NCI-H2107 (cell line): ENCODE measurements at places on chromosomes 4 and X.

- no peak for DNase-seq
Measured at GRCh38 chrX:24513416-24513815, 48.3 kb downstream of the PDK3 start.

- DNase-seq = no peak
Measured at GRCh38 chrX:110086162-110086915, 83.4 kb downstream of the TMEM164 start.

GRCh38 chr4:82891707-82892466, 934 bp upstream of the SEC31A start:
- DNase-seq = no peak

DNA sequence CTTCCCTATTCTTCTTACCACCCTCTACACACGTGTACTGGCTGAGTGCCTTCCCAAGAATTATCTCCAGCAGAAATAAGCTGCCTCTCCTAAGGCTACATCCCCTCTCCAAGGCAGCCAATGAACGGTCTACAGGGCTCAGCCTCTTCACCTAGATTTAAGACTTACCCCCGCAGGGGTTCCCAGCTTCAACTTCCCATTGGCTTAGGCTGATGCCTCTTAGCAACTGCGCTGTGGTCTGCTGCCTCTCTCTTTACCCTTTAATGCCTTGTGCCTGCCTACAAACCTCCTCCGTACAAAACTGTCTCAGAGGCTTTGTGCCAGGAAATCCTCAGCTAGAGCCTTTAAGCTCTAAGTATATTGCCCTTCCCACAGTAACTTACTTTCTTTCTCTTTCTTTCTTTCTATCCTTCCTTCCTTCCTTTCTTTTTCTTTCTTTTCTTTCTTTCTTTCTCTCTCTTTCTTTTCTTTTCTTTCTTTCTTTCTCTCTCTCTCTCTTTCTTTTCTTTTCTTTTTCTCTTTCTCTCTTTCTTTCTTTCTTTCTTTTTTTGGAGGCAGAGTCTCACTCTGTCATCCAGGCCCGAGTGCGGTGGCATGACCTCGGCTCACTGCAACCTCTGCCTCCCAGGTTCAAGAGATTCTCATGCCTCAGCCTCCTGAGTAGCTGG, 15.1 kb upstream of the PIGA start:
- no peak for DNase-seq

DNA sequence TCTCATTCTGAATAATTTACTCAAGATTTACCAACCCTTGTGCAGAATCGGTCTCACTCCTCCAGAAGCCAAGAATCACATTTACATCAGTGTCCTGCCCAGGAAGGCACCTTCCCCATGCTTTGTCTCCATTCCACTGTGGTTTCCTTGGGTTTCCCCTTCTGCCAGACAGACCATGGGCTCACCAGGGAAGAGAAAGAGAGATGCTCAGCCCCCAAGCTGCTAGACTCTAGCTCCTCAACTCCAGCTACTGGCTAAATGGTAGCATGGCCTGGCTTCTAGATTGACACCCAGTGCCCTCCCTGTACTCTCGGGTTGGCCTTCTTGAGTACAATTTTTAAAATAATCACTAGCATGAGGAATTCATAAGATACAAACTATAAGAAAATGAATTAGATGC, 12.9 kb downstream of the TLR10 start:
- no peak for DNase-seq

- no peak for DNase-seq
Measured at GRCh38 chr4:78225236-78225635, 168.1 kb downstream of the FRAS1 start.

DNA sequence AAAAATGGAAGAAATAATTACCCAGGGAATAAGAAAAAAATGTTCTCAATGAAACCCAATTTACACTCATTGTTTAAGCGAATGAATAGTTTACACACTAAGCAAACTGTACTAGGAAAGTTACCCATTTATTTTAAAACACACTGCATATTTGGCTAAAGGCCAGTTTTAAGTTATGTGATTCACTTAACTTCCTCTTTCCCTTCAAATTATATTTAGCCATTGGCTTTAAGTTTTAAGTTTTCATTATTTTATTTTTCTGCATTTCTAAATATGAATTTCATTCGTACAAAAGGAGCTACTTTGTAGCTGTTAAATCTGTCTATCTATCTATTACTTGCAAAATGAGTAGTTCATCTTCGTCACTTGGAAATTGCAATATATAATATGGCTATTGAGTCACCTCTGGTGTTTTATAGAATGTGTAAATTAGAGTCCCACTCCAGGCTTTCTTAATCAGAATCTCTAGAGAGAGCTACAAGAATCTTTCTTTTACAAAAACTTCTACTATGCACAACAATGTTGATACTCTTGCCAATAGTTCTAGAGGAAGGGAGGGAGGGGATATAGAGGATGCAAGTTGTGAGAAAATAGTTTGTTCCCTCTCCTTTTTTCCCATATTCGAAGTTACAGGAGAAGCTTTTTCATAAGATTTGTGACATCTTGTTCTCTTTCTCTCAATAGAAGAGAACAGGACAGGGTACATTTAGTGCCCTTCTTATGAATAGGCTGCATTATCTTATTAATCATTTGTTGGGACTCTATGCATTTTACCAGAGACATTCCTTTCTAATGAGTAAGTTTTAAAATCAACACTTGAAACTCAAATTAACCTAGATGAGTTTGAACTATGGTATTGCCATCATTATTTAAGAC, 41.8 kb downstream of the SULT1B1 start:
- no peak for DNase-seq

DNA sequence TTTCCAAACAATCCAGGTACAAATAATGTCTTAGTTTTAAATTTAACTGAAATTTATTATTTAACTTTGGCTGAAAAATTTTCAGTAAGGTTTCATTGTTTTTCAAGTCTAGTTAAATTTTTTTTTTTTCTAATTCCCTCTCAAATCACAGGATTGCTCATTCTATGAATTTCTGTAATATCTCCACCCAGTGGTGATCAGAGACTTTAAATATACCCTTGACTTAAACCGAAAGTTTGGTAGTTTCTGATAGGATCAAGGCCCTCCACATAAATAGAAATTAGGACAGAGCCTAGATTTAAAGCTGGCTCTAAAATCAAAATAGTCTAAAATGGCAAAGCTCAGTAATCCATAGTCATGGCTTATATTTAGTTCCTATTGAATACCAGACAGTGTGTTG, 175.4 kb downstream of the TBCK start:
- DNase-seq = no peak

GRCh38 chr4:175386776-175387507, 425.1 kb downstream of the GPM6A start:
- DNase-seq = no peak

DNA sequence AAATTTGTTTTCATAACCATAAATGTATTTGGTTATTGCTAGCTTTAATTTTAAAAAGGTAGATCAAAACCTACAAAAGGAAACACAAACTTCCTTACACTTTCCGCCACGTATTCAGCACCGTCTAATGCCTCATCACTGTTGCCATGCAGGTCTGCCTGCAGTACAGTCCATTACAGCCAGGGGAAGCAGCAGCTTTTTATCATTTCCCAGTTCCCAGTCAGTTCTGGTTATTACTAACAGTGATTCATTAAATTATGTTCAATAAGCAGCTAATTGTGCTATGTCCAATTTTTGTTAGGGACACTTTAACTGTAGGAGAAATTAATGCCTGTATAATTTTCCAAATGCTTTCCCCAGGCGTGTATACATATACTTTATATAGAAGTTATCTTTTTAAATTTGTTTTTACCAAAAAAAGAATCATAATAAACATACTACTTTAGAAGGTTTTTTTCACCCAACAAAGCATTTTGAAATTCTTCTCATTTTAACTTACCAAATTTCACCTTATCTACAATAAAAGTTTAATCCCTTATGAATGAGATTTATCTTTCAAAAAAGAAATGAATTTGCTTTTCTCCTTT, 93.3 kb downstream of the ANXA3 start:
- no peak for DNase-seq

DNA sequence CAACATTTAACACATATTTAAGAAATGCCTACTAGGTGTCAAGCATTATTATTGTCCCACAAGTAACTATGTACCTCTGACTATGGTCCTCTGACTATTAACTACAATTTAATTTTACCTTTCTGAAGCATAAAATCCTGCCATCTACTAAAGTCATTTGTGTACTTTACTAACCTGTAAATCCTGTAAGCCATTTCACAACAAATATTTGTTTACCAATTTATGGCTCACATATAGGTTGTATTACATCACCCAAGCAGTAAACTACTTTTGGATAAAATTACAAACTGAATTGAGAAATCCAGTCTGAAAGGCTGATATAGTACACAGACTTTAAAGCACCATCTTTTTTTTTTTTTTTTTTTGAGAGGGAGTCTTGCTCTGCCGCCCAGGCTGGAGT, 43.8 kb downstream of the CNGA1 start:
- DNase-seq = no peak

GRCh38 chrX:47877327-47877726, 40.6 kb downstream of the ZNF81 start:
- no peak for DNase-seq

DNA sequence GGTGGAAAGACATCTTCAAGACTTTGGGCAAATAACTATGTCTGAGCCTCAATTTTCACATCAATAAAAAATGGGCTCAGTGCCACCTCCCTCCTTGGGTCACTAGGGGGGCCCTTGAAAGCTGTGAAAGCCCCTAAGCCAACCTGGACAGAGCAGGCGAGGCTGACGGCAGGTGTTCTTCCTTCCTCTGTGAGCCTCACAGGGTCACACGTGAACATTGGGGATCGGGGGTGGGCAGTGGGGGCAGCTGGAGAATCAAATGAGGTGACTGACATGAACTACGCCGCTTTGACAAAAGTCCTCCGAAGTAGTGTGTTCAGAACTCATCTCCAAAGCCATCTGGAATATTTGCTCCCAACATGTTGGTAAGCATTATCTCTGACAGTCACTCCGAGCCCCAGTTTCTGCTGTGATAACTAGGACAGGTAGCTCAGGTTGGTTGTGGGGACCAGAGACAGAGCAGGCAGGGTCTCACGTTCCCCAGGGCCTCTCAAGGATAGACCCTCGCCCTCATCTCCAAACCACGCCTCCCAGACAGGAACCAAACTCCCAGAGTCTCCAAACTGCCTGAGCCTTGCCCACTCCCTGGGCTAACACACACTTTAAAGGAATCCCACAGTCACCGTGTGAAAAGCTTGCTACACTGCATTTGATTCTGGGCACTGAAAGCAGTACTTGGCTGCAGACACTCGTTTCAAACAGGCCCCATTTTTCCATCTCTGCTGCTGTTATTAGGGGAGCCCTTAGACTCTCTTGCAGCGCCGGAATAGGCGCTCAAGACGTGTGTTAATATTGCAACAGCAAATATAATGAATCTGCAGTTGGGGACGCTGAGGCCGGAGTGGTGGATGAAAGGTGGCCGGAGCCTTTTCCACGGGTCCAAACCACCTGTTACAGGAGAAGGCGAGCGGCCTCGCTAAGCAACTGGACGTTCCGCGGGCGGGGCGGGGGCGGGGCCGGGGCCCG, 717 bp upstream of the WFS1 start:
- DNase-seq = no peak
